BJ (cell line): ENCODE measurements at places on chromosomes 1 and 21. TPM values are rescaled to one million over a fixed set of nuclear protein-coding genes. Genes with fewer than 3 reads are reported as not detected.

The NUF2 gene
- 5.9 and 10.6 TPM in 2 replicates for polyA plus RNA-seq

The RNU1-2 gene
- polyA plus RNA-seq: not detected in 2 replicates

The BSND gene
- polyA plus RNA-seq: not detected in 2 replicates

The UBIAD1 gene
- polyA plus RNA-seq: 13.6 and 16.6 TPM in 2 replicates

The MEF2D gene
- 11.7 and 15.1 TPM in 2 replicates for polyA plus RNA-seq

The ARMH1 gene
- polyA plus RNA-seq: 0.71 and 0.86 TPM in 2 replicates

The CFHR1 gene
- 0.26 and 0.33 TPM in 2 replicates for polyA plus RNA-seq
